Hematopoietic multipotent progenitor cell treated with erythropoietin and hydrocortisone succinate and interleukin-3 and kit ligand, for 4 days (in vitro differentiated cells): ENCODE measurements at places on chromosomes 7 and 10.
A peak's percentile ranks its signal among the peaks of the same experiment; 100 is the strongest.

- no peak for DNase-seq
Observed at GRCh38 chr7:117612637-117613036, 132.8 kb downstream of the CFTR start.

DNA sequence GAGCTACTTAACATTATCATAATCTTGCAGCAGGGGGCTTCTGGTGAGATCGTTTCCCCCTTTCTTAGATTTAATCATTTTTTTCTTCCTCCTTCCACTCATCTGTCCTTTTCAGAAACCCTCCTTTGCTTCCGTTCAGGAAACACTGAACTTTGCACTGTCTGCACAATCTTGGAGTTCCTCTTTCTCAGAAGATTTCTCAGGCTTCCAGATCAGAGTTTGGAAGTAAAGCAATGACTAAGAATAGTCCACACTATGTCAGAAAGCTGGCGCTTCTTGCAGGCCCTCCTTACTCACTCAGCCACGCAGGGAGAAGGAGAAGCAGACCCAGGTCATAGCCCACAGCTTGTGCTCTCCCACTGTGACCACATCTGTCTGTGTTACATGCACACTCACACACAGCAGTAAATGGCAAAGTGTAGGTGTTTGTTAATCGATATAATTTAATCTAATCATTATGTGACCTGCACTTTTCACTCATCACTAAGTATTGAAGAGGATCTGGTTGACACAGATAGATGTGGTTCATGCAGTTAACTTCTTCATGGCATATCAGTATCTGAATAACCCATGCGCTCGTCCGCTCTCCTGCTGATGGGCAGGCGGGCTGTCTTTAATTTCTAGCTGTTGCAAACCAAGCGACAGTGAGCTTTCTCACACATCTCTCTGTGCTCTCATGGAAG is 30.2 kb downstream of the ALOX5 start:
- DNase-seq = peak; percentile 88

GRCh38 chr7:4269746-4270145 is 412.3 kb upstream of the FOXK1 start:
- DNase-seq = no peak

GRCh38 chr10:64682043-64682442 is 1160.8 kb downstream of the REEP3 start:
- no peak for DNase-seq

GRCh38 chr10:123808906-123809305 is 82.7 kb downstream of the CPXM2 start:
- DNase-seq = no peak

- no peak for DNase-seq
Observed at GRCh38 chr10:78405736-78406135, 372.1 kb downstream of the RPS24 start.

DNA sequence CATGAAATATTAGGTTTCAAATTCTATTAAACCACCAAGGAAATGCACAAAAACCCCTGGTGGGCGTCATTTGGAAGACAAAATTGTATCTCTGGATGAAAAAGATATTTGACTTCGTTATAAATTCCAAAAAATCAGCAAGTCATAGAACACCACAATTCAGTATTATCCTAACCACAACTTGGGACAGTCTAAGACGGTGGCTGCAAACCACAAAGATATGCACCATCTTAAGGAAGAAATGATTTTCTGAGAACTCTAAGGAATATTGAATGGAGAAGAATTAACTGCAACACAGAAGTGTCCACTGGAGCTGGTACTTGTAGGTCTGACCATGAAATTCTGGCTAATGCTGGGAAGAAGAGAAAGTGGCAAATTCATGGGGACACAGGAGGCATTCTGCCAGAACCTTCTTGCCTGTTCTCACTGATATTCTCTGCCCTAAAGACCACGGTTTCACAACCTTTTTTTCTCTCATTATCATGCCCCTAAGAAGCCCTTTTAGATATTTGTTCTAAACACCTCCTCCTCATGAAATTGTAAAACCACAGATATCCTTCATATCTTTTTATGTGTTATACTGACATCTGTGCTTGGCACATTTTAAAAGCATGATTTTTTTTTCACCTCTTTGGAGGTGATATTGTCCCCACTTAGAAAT is 92.9 kb downstream of the SFMBT2 start:
- peak; percentile 68 for DNase-seq

DNA sequence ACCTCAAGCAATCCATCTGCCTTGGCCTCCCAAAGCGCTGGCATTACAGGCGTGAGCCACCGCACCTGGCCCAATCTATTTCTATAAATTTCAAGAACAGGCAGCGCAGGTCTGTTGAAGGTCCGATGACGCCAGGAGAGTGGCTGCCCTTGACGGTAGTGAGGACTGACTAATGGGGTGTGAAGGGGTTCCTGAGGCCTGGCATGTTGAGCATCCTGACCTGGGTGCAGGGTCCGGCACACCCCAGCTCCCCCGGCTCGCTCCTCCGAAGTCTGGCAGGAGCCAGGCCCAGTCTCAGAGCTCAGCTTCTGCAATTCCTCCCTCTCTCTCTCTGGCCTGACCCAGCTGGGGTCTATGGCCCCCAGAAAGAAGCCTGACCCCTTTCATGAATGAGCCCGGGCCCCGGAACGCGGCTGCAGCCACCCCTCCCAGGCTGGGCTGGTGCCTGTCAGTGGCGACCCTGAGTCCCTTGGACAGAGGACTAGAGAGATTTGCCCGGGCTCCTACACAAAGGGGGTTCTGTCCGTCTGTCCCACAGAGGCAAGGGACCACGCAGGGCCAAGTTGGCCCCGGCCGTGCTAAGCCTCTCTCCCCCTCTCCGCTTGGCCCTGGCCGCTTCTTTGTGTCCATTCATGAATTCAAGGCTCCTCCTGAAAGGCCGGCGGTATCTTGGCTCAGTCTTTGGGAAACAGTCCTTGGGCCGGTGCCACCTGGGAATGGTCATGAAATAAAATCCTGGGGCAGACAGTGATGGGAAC is 18.8 kb downstream of the MMD2 start:
- DNase-seq = no peak
